Inflammatory macrophage treated with lipopolysaccharide for 1 hour (primary cell): ENCODE measurements at places on chromosomes 3 and 15.

- DNase-seq: no peak
Measured at GRCh38 chr3:162938083-162938482, 1441.5 kb downstream of the OTOL1 start.

- DNase-seq: no peak
Measured at GRCh38 chr15:25635191-25635590, 196.4 kb upstream of the UBE3A start.

- no peak for DNase-seq
Measured at GRCh38 chr3:62768896-62769295, 106.3 kb downstream of the CADPS start.

DNA sequence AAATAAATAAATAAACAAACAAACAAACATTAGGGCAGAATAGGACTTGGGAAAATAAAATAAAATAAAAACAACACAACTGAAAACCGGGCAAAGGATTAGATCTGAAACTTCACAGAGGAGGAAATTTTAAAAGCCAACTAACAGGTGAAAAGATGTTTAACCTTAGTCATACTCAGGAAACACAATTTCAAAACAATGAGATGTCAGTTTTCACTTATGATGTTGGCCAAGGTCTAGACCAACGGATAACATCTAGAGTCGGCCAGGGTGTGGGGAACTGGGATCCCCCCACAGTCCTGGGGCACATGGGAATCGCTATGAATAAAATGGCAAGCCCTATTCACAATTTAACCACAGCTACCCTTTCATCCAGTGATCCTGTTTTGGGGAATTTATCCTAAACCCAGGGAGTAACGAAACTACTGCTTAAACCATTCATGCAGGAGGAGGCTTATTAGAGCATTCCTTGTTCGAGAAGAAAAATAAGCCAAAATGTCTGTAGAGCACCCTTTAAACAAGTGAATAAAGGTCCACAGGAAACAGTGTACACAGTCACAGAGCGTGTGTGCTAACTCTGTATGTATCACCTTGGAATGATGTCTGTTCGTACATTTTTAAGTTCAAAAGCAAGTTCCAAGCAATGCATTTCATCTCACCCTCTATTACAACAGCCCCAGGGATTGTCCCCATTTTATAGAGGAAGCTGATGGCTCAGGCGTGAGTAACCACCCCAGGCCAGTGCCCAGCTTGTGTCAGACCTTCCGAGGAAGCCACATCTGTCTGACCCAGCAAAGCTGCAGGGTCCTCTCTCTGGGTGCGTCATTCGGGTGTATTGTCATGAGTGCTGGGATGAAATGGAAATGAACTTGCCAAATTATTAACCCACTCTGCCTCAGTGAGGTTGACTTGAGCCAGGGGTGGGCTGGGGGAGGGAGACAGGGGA lies 6.3 kb upstream of the ANPEP start:
- DNase-seq: peak; percentile 93

DNA sequence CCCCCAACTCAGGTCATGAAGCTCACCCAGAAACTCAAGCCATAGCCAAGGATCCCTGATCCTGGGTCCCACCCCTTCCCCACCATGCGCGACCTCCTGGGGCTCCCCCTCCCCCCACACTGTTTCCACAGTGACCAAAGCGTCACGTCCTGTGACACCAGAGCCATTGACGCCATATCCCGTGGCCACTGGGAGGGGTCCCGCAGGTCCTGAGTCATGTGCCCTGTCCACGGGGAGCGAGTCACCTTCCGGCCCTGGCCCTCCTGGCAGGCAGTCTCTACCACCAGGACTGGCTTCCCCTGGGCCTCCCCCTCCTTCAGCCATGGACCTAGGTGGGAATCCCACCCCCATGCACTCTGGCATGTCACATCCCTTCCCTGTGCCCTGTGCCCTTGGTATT lies 15.6 kb downstream of the SEMA3F start:
- DNase-seq: peak; percentile 22

DNA sequence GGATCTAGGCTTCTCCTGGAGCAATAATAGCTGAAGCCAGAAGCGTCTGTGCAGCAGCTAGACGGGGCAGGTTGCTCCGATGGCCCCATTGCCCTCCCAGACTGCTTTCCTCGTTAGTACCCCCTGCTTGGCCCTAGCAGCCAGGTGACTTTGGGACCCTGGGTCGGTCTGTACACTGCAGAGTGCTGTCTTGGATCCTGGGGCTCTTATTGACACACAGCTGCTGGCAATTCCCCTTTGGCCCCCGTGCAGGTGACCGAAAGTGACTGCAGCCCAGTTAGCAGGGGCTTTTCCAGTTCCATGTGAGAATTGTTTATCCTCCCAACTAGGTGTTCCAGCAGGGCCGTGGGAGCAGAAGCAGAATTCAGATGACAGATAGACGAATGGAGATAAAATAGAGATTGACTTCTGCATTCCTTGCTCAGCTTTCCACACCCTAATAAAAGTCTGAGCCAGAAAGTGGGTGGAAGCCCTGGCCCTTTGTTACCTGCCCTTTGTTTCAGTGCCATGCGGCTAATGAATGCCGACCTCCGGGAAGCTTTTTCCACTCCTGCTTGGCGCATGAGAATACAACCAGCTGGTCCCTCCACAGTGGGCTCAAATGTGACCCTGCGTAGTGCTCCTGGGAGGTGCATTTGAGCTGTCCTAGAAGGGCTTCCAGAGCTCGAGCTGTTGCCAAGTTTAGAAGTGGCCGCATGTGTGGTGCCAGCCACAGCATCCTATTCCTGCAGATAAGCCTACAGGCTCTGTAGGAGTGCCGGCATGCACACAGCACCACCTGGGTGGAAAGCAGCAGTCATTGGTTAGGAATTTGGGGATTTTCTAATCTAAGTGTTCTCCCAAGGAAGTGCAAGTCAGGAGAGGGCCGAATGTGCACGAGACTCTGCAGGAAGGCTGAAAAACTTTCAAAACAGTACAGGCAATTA lies 94.4 kb downstream of the SLCO3A1 start:
- peak; percentile 49 for DNase-seq

DNA sequence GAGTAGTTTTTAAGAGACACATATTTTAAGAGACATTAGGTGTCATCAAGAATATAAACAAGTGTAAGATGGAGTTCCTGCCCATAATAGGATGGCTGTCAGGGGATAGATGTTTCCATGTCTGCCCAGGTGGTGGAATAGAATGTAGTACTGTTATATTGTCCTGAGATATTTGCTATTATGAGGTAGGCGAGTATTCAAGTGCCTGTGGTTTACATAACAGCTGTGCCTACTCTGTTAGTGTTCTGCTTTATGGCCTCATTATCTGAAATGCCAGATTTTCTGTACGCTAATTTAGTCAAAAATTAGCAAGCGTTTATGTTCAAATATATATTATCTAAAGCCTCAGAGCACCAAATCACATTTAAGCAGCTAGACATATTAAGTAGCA lies 360.2 kb upstream of the ROPN1 start:
- no peak for DNase-seq

DNA sequence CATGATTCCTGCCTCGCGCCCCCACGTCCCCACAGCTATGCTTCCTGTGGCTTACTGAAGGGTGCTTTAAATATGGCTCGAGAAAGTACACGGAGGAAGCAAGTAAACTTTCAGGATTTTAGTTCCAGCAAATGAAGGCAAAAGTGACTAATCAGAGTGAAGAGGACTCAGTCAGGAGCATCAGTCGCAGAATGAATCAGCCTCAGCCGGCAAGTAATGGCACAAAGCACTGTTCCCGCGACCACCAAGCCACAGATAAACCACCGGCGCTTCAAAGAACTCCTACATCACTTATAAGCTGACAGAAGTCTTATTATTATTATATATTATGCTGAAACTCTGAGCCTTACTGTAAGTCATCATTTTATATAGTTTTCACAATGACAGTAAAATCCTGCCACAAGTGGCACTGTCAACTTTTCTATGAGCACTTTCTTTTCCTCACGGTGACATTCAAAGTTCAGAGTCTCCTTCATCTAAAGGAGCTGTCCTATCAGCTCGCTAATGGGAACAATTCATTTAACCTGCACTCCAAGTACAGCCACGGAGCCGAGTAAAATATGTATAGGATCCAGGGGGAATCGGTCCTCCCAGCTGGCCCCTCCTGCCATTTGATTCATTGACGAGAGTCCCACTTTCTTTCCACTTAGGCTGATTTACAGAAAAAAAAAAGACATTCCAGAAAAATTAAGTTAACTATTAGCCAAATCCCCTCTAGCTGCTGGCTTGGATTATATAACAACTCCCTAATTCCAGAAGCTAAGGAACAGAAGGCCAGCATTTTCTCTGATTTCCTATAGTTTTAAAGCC lies 217.0 kb upstream of the ICE2 start:
- no peak for DNase-seq

GRCh38 chr3:112650482-112650881 lies 9.5 kb upstream of the CCDC80 start:
- DNase-seq: no peak

- DNase-seq: peak; percentile 31
Measured at GRCh38 chr15:85044251-85044853, 62.7 kb downstream of the PDE8A start.

GRCh38 chr3:7700539-7700938 lies 801.1 kb upstream of the LMCD1 start:
- DNase-seq: no peak

DNA sequence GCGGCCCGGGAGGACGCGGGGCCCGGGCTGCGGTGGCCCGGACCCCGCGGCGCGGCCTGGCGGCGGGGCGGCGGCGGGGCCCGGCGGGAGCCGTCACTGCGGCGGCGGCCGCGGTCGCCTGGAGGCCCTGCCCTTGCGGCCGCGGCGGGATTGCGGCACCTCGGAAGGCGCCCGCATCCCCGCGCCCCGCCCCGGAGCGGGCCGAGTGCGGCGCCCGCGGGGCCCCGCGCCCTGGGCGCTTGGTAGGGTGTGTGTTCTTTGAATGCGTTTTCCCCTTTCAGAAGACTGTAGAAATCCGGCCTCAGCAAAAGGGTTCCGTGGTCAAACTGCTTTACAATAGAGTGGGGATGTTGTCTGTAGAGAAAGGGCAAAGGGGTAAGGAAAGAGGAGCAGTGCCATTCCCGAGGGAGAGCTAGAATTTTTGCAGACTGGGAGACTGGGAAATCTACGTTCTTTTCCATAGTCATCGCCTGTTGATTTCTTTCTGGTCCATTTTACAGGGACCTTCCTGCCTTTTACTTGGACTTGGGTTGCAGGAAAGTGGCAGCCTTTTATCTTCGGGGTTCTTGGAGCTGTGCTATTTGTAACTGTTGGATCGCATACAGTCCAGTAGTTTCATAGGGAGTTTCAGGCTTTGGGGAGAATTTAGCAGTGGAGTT lies 630 bp downstream of the SNRK start:
- DNase-seq: no peak

GRCh38 chr3:192514754-192515663 lies 212.3 kb downstream of the FGF12 start:
- DNase-seq: no peak

- no peak for DNase-seq
Measured at GRCh38 chr3:143751643-143752178, 96.6 kb downstream of the SLC9A9 start.

DNA sequence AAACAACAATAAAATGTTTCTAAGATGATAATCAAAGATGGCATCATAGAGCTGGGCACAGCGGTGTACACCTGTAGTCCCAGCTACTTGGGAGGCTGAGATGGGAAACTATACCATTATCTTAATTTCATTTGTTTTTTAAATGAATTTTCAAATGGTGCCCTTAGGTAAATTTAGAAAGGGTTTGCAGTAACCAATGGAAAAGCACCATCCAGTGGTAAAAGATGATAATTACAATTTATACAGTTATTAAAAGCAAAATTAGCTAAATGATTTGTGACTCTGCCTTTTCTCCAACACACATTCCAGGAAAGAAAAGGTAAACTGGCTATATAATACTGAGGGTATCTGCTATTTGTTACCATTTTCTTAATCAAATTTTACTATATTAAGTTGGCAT lies 14.4 kb upstream of the ANKRD28 start:
- peak; percentile 77 for DNase-seq
